ENCODE measurements at places on chromosomes 3 and 15.

DNA sequence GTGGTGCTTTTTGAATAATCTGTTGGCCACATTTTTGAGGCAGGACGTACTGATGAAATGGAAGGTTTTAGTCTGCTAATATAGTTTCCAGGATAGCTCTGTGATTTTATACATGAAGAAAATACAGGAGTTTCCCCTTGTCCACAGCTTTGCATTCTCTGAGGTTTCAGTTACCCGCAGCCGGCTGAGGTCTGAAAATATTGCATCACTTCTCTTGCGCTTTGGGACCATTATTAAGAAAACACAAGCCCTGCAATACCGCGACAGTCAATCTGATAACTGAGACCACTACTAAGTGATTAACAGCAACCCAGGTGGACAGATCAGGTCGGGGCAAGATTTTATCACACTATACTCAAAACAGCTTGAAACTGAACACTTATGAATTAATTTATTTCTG, 33.0 kb downstream of the BLM start:
- DNase-seq = peak; percentile 40

DNA sequence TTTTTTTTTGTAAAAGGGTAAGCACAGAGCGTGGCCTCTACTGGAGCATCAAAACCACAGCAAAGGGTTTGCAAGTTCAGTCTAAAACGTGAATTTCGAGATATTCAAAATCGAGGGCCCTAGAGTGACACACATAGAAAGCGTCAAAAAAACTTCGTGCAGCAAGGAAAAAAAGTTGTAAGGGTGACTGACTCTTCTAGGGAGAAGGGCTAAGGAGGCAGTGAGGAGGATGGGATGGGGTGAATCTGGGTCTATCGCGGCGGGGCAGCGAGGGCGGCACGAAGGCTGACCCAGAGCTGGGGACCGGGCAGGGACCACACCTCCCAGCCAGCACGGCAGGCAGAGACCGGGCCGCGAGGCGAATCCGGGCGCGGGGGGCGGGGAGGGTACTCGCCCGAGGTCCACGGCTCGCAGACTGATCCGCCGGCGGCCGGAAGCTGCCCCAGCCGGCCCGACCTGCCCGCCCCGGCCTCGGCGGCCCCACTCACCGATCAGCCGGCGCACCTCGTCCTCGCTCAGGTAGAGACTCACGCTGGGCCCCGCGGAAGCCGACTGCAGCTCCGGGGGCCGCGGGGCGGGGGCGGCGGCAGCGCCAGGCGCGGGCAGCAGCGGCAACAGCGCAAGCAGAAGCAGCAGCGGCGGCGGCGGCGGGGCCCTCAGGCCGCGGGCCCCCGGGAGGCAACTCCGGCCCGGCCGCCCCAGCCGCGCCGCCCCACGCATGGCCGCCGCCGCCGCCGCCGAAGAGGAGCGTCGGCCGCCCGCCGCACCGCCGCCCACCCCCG, 533 bp downstream of the RYK start:
- DNase-seq = peak; percentile 52

DNA sequence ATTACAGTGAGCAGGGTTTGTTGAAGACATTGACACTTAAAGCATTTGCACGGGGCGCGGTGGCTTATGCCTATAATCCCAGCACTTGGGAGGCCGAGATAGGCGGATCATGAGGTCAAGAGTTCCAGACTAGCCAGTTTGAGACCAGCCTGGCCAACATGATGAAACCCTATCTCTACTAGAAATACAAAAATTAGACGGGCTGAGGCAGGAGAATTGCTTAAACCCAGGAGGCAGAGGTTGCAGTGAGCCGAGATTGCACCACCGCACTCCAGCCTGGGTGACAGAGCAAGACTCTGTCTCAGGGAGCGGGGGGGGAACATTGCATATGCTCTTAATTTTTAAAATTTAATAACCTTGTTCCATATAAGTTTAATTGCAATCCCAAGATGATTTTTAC, 11.9 kb downstream of the STT3B start:
- DNase-seq = no peak

DNA sequence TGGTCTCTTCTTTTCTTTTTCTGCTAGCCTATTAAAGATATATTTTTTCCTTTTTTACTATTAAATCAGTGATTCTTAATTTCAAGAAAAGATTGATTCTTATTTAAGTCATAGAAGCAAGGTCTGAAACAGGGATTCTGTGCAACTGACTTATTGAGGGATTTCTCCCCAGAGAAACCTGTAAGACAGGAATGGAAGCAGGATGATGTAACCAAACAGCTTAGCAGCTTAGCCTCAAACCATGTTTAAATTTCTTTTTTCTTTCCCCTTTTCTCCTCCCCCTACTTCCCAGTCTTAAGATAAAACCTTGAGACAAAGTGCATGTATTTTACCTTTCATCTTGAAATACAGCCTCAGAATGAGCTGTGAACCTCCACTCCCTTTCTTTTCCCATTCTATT, 322.8 kb downstream of the NEK10 start:
- no peak for DNase-seq

DNA sequence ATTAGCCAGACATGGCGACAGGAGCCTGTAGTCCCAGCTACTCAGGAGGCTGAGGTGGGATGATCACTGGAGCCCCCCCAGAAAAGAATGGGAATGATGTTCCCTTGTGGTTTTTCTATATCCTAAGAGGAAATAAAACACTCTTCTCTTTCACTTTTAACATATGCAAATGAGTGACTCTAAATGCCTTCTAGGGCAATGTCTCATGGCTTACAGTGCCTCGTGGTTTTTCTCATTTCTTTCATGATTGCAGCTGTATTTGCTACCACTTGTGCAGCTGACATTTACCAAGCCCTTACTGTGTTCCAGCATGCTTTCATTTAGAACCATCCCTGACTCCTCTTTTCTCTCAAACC, 26.4 kb downstream of the STOML1 start:
- peak; percentile 21 for DNase-seq

DNA sequence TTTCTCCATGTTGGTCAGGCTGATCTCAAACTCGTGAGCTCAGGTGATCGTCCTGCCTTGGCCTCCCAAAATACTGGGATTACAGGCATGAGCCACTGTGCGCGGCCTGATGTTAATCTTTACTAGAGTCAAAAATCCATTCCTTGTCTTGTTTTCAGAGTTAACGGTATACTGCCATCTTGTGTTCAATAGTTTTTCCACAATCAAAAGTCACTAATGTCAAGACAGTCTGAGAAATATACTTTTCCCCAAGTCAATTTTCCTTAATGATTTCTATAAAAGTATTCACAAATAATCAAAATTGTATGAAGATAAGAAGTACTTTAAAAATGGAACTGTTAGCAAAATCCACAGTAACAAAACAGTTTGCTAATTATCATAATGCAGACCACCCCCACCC, 8.5 kb downstream of the CRBN start:
- peak; percentile 11 for DNase-seq

DNA sequence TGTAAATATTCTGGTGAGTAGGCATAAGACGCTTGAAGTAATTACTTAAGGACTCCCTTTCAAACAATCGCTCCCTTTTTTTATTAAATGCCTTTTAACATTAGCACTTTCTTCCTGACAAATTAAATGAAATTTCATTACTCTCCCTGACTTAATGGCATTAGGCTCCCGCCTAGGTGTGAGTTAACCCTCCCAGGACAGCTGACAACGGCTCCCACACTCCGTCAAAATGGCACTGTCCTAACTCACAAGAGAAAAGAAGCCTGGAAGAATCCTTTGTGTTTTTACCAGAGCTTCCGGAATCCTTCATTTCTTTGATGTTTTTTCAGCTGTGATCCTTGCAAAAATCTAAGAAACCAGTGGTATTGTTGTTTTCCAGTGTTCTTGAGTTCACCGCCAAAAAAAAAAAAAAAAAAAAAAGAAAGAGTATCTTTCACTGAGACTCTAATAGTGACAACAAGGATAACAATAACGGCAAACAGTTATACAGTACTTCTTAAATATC, 861.0 kb upstream of the NR2F2 start:
- DNase-seq = no peak

DNA sequence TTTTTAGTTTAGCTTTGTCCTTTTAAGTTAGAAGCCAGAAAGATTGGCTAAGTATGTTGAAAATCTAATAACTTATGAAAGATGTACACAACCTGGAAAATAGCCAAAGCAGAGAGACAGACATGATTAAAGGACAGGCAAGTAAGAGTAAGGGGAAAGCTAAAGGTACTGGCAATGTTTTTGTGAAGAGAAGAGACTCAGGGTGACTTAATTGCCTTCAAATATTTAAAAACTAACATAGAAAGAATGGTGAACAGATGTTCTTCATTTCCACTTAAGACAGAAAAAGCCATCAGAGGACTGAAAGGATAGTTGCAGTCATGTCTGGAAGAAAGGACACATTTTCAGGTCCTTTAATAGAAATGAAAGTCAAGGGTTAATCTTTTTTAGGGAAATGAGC, 68.8 kb downstream of the ZNF385D start:
- DNase-seq = no peak

GRCh38 chr3:11567516-11568467, 75.9 kb downstream of the VGLL4 start:
- DNase-seq = peak; percentile 22

DNA sequence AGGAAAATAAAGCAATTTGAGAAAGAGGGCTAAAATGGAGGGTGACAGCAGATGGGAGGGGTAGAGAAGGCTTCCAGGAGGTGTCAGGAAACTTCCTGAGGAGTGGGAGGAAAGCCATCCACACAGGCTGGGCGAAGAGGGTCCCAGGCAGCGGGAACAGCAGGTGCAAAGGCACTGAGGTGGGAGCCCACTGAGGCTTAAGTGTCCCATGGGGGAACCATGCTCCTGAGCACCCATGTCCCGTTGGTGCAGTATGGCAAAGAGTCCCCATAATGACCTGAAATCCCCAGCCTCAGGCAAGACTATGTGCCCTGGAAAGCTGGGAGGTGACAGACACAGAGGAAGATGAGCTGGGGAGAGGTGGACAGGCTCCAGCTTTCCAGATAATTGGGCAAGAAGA, 30.0 kb downstream of the CFAP100 start:
- no peak for DNase-seq

GRCh38 chr3:57816471-57817095, 60.5 kb downstream of the SLMAP start:
- no peak for DNase-seq

- no peak for DNase-seq
These were observed 755.5 kb downstream of the GBE1 start for GRCh38 chr3:81005992-81006391.

- peak; percentile 97 for DNase-seq
These were observed at the start of the genes B2M and PATL2 for GRCh38 chr15:44711096-44711742. Gene B2M (plus strand): TSS chr15:44711517. CDS start chr15:44711547, 30 bp downstream. Gene PATL2 (minus strand): TSS chr15:44711323. CDS start chr15:44676490, 34,833 bp downstream.

DNA sequence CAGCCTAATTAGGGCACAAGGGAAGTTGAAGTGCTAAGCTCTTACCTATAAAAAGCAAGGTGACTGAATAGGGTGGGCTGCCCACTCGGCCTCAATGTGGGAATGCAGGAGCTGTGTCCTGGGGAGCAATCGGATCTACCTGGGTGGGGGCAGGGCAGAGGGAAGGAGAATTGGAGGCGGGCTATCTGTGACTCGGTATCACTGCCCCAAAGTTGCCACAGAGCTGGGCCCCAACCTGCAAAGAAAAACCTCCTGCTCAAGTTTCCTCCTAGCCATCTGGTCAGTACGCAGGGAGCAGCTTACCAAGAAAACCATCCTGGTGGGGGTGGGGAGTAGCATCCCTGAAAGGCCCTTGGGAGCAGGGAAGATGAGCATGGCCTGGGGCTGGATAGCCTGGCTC, 10.7 kb downstream of the CIB2 start:
- no peak for DNase-seq

- DNase-seq = no peak
These were observed 103.8 kb downstream of the ADCY5 start for GRCh38 chr3:123344907-123345594.

- DNase-seq = no peak
These were observed 39.4 kb downstream of the CMC1 start for GRCh38 chr3:28280781-28281180.

DNA sequence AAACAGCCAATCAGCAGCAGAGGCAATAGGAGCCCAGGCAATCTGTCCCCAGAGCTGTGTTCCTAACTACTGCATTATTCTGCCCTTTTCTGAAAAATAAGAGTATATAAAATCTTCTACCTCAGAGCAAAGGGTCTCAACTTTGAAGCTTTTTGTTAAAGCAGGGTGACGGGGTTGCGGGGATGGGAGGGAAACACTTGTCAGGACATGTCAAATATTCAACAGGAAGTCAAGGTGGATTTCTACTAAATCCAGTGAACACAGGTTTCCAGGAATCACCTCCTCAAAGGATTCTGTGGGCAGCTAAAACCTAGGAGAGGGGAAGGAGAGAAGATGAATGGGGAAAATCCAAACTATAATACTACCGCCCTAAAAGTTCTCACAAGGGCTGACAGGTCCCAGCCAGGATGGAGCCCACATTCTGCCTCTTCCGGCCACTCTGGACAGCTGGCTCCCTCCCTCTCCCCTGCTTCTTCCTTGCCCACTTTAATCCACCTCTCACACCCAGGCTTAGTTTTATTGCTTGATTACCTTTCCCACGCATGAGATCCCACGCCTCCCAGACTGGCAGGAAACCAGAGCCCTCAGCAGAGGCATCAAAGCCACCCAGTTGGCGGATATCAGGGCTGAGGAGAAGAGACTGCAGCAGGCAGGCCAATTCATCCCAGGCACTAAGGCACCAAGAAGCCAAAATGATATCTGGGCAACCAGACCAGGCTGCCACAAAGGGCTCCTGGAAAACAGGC, 77.2 kb downstream of the OSBPL10 start:
- DNase-seq = peak; percentile 10

- no peak for DNase-seq
These were observed 253.3 kb upstream of the LYSMD4 start for GRCh38 chr15:99986297-99987118.

GRCh38 chr3:21729888-21730459, 21.0 kb downstream of the ZNF385D start:
- DNase-seq = no peak

DNA sequence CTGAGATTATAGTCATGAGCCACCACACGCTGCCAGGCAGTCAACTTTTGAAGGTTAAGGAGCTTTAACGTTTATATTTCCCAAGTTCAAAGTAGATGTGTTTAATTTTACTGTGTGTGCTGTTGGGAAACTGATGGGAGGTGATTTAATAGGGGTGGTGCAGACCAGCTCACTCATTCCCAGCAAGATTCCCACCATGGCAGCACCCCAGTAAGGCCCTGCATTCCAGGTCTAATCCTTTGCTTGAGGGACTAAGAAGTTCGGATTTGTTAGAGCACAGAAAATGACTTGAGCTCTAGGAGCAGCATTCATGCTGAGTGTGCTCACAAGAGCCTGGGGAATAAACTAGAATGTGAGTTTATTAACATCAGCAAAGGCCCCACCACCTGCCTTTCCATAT, 25.2 kb downstream of the TSEN2 start:
- DNase-seq = no peak

GRCh38 chr3:170529346-170529745, 56.5 kb downstream of the SLC7A14 start:
- DNase-seq = no peak

DNA sequence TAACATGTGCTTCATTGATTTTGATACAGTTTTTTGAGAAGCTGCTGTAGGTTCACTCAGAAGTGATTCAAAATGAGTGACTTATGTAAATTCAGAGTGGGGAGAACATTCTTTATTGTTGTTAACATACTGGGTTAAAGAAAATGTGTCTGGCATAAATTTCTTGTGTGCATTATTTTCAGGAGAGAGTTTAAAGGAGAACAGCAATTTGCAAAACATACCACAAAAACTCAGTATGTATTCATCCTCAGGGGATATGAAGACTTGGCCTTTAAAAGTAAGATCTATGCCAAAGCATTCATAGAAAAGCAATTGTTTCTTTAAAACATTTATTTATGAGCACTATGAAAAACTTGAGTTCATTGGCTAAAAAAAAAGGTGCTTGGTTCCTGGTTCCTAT, 1089.8 kb downstream of the ROBO2 start:
- DNase-seq = no peak

GRCh38 chr3:89504432-89504831, 397.0 kb downstream of the EPHA3 start:
- no peak for DNase-seq
